ENCODE measurements at places on chromosomes 7 and 10.
A peak's percentile ranks its signal among the peaks of the same experiment; 100 is the strongest.

DNA sequence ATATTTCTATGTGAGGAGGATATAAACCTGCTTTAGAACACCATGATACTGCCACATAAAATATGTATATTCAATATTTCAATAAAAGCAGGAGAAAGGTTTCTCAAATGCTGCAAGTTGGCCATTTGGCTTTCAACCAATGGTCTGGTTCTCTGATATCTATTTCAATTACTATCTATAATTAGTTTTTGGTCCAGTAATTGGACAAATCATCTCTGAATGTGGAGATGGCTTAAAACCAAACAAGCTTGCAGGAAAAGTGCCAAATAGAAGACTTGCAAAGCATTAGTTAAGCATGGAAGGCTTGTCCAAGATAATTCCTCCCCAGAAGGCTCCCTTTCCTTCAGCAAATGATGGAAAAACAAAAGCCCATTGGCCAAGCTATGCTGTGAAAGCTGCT lies 140.1 kb downstream of the CPEB3 start:
- no peak for DNase-seq

DNA sequence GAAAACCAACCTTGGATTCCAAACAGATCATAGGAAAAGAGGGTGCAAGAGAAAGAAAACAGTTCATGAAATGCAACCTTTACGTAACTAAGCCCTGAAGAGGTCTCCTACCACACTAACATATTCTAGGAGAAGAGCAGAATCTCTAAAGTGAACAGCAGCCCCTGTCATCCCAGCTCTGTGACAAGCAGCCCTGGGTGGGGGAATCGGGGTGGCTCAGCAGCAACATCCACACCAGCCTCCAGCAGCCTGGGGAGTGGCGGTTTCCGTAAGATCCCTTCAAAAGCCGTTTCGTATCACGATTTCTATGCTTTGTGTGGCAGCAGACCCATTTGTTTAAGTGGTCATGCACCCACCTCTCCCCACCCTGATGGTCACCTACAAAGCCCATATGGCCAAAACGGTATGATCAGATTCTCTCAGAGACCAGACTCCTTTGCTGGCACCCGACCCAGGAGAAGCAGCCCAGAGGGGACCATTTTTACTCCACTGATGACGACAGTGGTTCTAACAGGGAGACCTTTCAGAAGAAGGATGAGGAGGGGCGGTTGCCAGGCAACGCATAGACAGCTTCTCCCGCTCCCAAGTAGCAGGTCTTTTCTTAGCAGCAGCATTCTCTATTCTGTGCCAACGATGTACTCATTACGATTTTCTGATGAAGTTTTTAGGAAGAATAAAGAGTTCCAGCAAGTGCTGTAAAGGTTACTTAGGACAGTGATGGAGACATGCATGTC lies 300.6 kb downstream of the DNAJB6 start:
- DNase-seq = no peak

- DNase-seq = peak; percentile 80
Measured at GRCh38 chr10:102230861-102231356, 4.8 kb downstream of the ELOVL3 start.

GRCh38 chr7:1883031-1883761 lies 213.1 kb downstream of the ELFN1 start:
- no peak for DNase-seq

DNA sequence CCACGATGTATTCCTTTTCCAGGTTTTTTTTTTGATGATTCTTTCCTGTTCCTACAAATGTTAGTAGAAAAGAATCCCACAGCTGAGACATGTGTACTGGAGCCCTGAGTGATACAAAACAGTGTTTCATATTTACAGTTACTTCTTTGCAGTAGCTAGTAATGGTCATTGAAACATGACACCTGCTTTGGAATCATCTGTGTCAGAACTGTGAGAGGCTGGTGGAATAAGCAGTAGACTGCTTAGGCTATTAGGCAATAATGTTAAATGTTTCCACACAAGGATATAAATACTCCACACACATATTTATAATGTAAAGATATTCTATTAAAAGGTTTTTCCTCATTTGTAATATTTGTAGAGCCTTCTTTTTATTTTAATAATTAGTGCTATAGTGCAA lies 394.0 kb downstream of the THSD7A start:
- no peak for DNase-seq

GRCh38 chr7:8284606-8285005 lies 22.6 kb upstream of the ICA1 start:
- no peak for DNase-seq

- DNase-seq = no peak
Measured at GRCh38 chr10:25226775-25227682, 52.2 kb downstream of the GPR158 start.

DNA sequence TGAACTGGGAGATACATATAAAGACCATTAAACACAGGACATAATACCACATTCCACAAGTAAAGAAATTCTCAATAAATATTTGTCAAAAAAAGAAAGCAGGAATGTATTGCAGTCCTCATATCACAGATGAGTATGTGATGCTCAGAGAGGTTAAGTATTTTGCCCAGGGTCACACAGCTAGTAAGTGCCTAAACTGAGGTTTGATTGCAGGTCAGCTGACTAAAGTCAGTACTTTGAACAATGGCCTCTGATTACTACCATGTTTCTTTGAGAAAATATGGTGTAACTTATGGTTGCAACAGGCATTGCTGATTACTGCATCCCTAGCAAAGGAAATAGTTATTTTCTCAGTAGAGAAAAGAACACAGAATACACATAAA lies 267.1 kb downstream of the ELMO1 start:
- no peak for DNase-seq

- no peak for DNase-seq
Measured at GRCh38 chr7:76065016-76065612, 17.2 kb downstream of the MDH2 start.

- no peak for DNase-seq
Measured at GRCh38 chr7:151081170-151082101, 827 bp upstream of the FASTK start.

- no peak for DNase-seq
Measured at GRCh38 chr10:43979551-43979950, 330.9 kb upstream of the ZNF32 start.

GRCh38 chr10:91924212-91925021 lies 847 bp downstream of the BTAF1 start:
- DNase-seq = no peak

Measured in activated effector memory CD4-positive, alpha-beta T cell treated with anti-CD3 and anti-CD28 coated beads, Interleukin-2, amount 50 U/mL, for 16 hours (primary cell).